ENCODE measurements at places on chromosomes 5 and 9. TPM values are rescaled to one million over a fixed set of nuclear protein-coding genes. Genes with fewer than 3 reads are reported as not detected.

DNA sequence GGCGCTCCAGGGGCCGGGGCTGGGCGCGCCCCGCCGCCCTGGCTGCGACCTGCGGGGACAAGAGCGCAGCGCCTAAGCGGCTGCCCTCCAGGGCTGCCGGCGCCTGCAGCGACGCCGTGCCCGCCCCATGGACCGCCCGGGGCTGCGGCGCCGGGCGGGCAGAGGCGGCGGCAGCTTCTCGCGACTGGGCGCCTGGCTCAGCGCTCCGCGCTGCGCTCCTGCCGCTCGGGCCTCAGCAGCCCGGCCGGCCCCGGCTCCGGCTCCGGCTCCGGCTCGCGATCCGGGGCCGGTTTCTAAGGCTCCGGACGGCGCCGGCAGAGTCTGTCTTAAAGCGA is at the start of gene PITX1:
Gene PITX1, minus strand, starts transcription at position 328 of the 335 bp plus-strand sequence. CDS start 347 bp downstream, outside the sequence.
- peak within 1 kb of the TSS; percentile 83 for H3K4me3 ChIP-seq
- H3K4me1 ChIP-seq, result no peaks in the 10 kb centered on the region
- H3K27ac ChIP-seq, result no peak within 1 kb of the TSS
- peaks cover under 1% of the 10 kb centered on the region for H3K36me3 ChIP-seq
- H3K27me3 ChIP-seq, result peaks cover 96% of the 10 kb centered on the region
- no peak for DNase-seq

- no peak overlapping the region for H3K27ac ChIP-seq
- no peaks in the 10 kb centered on the region for H3K4me1 ChIP-seq
Measured at GRCh38 chr5:80231243-80231642, 24.6 kb downstream of the SERINC5 start.

TMEM174 gene
- total RNA-seq, result not detected

FOXI1 gene
- total RNA-seq, result 0.66 TPM

- peak; percentile 95 for DNase-seq
- no peaks in the 10 kb centered on the region for H3K4me1 ChIP-seq
- H3K36me3 ChIP-seq, result peaks cover 41% of the 10 kb centered on the region
- no peaks in the 10 kb centered on the region for H3K27me3 ChIP-seq
- no peak overlapping the region for H3K27ac ChIP-seq
Measured at GRCh38 chr9:127943731-127944144, 6.1 kb upstream of the DPM2 start.

TUSC1 gene
- total RNA-seq, result 2.4 TPM

MSX2 gene
- total RNA-seq, result 2.8 TPM

DNA sequence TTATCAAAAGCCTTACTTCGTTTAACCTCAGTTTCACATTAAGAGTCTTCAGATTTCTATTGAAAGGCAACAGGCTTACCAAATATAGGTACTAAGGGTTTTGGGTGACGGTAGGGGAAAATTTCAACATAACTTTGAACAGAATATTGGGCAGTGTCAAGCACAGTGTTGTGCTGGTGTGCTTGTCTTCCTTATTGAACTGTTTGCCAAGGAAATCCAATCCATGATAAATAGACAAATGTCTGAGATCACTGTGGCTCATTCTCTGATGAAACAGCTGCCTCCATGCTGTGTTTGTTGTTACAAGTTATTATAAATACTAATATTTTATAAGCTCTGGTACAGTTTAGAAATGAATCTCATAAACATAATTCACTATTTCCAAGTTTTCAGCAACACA is 730.1 kb downstream of the NR2F1-AS1 start:
- H3K4me3 ChIP-seq, result no peak overlapping the region
- DNase-seq, result no peak
- H3K36me3 ChIP-seq, result no peaks in the 10 kb centered on the region
- H3K27ac ChIP-seq, result no peak overlapping the region
- no peaks in the 10 kb centered on the region for H3K27me3 ChIP-seq

DNA sequence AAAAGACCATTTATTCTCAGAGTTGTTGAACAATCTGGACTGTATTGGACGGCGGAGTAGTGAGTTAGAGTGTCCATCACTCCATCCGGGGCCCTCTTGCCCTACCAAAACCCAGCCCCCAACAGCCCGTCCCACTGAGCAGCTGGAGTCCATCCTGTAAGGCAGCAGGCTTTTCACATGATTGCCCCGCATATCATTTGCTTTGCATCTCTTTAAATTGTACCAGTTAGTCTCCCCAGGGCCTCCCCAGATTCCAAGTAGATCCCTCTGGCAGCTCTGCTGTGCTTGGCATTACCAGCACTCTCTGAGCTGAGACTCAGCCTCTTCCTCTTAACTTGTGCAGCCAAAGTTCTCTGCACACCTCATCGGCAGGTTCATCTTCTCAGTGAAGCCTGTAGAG is 48.6 kb upstream of the ADCY2 start:
- H3K27ac ChIP-seq, result no peak overlapping the region
- peaks cover 6% of the 10 kb centered on the region for H3K4me1 ChIP-seq
- peak; percentile 71 for DNase-seq
- no peaks in the 10 kb centered on the region for H3K27me3 ChIP-seq
- no peak overlapping the region for H3K4me3 ChIP-seq
